ENCODE measurements at places on chromosomes 16 and 17.

- DNase-seq: no peak
Measured at GRCh38 chr16:30437511-30438046, 7.7 kb upstream of the DCTPP1 start.

DNA sequence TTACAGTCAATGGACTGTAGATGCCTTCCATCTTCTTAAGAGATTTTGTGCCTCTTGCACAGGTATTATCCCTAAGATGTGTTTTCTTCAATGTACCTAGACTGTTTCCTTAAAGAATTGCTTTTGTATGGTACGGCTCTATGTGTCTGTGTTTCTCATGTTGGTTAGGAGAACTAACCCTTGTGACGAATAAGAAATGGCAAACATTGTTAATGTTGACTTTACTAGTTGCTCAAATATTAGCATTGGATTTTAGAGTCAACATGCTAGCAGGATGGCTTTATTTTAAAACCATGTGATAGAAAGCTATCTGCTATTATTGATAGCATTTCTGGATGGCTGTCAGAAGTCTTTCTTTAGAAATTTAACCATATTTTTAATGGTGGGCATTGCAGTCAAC is 34.5 kb downstream of the WWOX start:
- DNase-seq: no peak

DNA sequence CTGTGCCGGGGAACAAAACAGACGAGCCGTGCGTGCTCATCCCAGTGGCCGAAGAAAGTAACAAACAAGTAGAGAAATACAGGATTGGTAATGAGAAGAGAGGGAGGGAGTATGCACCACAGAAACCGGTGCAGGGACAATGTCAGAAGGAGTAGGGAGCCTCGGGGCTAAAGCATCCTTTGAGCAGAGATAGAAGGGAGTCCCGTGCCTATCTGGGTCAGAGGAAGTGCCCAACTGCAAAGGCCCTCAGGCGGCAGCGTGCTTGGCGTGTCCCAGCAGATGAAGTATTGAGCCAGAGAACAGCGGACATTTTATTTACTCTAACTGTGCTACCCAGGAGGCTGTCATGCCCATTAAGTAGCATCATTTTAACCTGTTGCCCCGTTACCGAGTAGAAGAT is 114.9 kb upstream of the CACNG5 start:
- no peak for DNase-seq

GRCh38 chr17:76046064-76046463 is 19.0 kb upstream of the EVPL start:
- no peak for DNase-seq

DNA sequence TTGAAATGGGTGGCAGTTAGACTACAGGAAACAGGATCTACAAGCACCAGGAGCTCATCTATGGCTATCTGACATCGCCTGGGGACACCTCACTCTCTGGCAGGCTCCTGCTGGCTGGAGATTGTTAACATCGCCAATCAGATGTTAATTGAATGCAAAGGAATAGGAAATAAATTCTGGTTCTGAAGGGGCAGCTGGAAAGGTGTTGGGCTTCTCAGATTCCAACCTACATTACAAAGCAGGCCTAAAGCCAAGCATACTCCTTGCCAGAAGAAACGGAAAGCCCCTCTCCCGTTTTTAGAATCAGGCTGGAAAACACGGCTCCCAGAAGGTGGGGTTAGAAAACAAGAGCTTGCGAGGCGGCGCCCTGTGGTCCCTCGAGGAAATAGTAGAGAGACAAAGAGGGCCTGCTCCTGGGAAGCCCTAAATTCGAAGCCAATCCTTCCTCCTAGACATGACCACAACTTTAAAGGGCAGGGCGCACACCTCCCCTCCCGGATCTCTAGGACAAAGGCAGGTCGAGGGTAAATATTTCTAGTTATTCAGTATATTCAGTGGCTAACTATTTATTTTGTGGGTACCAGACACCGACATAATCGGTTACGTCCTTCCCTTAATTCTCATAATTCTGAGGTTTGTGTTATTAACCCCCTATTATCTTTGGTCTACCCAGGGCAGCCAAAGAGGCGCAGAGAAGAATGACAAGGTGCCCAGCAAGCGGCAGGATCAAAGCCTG is 763 bp upstream of the TOM1L1 start:
- DNase-seq: no peak

GRCh38 chr16:88924834-88925539 is 52.0 kb downstream of the CBFA2T3 start:
- peak; percentile 79 for DNase-seq

DNA sequence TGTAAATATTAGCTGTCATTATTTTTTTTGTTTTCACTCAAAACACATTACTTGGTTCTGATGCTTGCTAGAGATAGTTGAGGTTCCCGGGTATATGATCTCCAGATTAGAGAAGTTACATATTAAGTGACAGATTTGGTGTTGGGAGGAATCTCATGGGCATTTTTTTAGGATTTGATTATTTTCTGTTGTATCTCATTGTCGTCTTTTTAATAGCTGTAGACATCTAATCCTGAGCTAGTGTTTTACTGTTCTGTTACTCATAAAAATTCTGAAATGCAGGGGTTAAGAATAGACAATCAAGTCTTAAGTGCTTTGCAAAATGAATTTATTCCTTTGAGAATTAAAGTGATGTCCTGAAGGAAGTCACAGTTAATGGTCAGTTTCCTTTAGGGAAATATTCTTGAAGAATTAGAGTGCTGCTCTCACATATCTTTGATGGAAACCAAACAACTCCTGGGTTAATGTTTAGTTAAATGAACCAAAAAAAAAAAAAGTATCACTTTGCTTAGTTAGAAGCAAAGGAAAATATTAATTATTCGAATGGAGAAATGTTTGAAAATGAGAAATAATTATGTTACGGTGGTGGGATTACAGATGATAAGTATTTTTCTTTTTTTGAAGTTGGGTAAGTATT is 251.7 kb upstream of the CACNG5 start:
- DNase-seq: no peak

DNA sequence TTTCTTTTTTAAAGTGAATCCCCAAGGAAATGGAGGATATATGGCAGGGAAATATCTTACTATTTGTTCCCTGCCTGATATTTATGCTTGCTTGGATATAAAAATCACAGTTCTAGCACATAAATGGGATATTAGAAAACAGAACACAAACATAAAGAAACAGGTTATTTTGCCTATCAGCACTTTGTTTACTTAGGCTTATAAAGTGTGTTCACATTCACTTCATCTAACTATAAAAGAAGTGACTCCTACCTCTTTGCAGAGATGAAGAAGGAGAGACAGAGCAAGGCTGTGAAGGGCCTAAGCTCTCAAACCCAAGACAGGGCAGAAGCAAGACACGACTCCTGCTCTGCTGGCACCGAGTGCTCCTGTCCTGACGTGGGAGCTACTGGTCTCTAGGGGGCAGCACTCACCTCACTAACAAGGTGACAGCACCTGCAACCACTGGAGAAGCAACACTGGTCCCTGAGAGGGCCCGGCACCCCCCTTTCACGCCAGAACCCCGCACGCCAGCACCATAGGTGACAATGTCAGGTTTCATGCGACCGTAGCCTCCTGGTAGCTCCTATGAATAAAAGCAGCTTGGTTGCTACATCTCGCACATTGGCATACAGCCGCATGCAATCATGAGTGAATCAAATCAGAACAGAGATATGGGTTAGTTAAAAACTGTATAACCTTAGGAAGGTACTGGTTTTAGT is 32.0 kb downstream of the MBTPS1 start:
- DNase-seq: peak; percentile 41

DNA sequence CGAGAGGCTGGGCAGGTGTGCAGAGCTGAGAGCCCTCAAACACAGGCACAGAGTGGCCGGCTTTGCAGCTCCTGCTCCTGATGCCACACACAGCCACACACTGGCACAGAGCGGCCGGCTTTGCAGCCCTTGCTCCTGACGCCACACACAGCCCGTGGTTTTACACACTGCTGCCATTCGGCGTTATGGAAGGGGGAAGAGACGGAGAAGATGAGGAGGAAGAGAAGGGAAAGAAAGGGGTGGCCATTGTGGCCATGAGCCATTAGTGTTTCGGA is 26.8 kb downstream of the WSCD1 start:
- no peak for DNase-seq

DNA sequence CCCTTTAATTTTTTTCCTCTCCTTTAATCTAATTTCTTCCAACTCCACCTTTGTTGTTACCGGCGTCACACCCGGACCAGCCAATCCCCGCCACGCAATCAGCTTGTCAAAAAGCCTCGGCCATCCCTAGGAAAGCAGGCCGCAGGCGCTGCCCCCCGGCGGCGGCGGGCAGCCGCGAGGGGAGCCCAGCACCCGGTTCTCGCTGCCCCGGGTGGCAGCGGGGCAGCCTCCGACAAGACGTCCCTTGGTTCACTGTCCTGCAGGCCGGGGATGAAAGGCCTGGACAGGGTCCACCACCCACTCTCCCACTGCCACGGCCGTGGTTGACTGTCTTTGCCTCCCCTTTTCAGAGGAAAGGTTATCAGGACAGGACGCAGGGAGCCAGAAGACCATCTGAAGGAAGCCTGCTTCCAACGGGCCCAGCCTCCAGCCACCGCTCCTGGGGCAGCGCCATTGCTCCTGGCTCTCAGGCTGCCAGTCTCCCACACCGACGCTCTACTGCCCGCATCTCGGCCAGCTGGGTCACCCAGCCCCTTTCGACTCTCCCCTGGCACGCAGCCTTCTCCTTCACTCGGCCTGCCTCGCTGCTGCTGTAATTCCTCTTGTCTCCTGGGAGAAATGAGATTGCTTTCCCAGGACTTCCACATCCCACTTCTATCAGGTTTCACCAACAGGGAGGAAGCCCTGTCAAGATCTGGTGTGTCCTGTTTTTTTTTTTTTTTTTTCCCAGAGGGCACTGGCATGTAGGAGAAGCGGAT is 2.8 kb upstream of the UBTF start:
- peak; percentile 82 for DNase-seq

- no peak for DNase-seq
Measured at GRCh38 chr16:80517846-80518245, 22.9 kb upstream of the DYNLRB2 start.

DNA sequence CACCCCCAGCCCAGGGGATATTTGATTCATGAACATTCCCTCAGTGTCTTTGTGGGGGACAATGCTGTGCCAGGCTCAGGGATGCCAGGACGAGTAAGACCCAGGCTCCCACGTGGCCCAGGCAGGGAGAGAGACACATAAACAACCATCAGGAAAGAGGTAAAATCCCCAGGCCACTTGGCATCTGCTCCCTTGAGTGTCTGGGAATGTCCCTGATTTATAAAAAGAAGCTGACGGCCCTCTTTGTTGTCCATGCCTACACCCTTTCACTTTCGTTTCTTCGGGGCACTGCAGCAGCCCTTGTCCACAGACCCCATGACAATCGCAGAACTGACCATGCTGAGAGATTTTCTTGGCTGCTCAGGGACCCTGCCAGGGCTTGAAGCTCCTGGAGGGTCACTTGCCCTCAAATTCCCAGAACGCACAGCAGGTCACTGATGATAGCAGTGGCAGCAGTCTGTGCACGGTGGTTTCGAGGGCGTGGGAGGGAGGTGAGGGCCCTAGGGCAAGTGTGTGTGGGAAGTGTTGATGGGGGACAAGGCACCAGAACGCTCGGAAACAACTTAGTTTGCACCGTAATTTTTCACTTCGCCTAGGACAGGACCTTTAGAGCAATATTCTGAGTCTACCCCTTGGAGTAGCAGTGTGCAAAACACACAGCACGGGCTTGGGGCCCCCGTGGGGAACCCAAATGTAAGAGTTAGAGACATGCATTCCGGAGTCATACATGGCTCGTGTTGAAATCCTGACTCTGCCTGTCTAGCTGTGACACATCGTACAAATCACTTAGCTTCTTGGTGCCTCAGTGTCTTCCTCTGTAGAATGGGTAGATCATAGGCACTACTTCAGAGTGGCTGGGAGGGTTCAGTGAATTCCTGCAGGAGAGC is 4.7 kb downstream of the NOD2 start:
- DNase-seq: no peak

DNA sequence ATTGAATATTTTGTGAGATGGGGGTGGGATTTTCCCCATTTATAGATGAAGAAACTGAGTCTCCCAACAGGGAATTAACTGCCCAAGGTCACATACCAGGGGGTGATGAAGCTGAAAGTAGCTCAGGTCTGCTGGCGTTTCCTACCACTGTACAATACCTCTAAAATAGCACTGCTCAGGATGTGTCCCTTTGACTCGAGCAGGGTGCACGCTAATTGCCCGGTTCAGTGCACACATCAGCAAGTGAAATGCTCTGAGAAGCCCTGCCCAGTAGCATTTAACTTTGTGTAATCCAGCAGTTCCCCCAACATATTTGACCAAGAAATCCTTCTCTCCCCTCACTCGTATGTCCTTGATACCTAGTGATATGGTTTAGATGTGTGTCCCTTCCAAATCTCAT is 50.1 kb upstream of the DDX52 start:
- no peak for DNase-seq

DNA sequence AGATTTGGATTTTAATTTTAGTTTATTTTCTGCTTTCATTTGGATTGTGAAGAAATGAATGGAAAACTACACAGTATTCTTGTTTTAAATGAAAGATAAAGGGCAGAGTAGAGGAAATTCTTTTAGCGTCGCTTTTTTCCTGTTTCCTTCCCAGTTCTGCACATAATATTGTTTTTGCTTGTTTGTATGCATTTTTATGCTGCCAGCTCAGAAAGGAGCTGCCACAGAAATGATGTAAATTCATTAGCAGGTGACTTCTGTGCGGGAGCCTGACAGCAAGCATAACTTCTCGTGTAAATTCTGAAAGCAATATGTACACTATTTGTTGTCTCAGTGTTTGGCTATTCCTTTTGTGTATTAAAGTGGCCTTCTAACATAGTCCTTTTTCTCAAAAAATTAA is 234.6 kb downstream of the PHKB start:
- DNase-seq: no peak

DNA sequence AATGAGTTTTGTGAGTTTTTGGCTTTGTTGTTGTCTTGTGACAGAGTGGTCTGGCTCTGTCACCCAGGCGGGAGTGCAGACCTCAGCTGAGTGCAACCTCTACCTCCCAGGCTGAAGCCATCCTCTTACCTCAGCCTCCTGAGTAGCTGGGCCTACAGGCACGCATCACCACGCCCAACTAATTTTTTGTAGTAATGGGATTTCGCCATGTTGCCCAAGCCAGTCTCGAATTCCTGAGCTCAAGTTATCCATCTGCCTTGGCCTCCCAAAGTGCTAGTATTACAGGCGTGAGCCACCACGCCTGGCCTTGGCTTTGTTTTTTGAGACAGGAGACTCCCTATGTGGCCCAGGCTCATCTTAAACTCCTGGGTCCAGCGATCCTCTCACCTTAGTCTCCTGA is 15.1 kb downstream of the CRK start:
- no peak for DNase-seq

- peak; percentile 27 for DNase-seq
Measured at GRCh38 chr17:76083536-76084182, 4.7 kb downstream of the ZACN start.

GRCh38 chr17:33664116-33664840 is 371.2 kb upstream of the ASIC2 start:
- no peak for DNase-seq

DNA sequence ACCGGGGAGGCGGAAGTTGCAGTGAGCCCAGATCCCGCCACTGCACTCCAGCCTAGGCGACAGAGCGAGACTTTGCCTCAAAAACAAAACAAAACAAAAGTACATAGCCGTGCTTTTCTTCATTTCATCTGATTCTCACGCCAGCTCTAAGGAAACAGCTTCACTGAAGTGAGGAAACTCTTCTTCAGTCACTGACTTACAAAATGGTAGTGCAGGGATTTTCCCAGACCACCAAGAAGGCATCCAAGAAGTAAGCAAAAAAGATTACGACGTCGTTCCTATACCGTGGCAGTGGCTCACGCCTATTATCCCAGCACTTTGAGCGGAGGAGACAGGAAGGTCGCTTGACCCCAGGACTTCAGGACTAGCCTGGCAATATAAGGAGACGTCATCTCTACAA is 40.4 kb upstream of the SLFN13 start:
- DNase-seq: no peak

GRCh38 chr16:80656711-80657150 is 115.9 kb downstream of the DYNLRB2 start:
- DNase-seq: no peak

- DNase-seq: no peak
Measured at GRCh38 chr17:16480995-16481394, 11.0 kb downstream of the LRRC75A start.
